ENCODE measurements at places on chromosomes 5 and 9.

DNA sequence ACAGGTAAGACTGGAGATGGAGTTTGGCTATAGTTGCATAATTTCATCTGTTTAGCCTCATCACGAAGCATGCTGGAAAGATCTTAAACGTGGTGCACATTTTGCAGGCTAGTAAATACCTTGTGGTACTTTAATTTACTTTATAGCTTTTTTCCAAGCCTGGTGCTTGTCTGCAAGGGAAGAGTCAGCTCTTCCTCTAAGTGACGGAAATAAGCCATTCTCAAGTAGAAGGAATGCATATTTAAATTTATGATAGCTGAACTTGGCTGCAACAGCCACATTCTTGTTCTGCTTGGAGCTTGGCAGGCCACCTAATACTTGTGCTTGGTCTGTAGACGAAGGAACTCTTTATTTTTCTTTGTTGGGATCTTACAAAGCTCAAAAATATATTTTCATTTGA is 188.0 kb upstream of the PIK3R1 start:
- peak; percentile 87 for DNase-seq

GRCh38 chr9:72955126-72955455 is 2.2 kb upstream of the ALDH1A1 start:
- DNase-seq = no peak

DNA sequence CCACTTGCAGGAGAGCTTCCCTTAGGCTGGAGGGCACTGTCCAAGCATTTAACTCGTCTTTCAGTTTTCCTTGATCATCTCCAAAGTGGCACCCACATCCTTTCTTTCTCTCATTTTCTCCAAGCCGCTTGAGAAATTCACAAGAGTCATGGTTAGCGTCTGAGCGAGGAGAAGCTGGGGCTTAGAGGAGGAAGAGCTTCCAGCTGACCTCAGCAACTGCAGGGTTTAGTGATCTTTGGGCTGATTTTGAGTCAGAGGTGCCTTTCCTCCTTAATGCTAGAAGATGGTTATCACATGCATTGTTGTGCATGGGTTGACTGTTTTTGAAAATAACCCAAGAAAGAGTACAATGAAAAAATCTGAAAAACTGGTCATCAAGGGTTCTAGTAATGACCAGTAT is 134.7 kb downstream of the GADD45G start:
- DNase-seq = no peak

DNA sequence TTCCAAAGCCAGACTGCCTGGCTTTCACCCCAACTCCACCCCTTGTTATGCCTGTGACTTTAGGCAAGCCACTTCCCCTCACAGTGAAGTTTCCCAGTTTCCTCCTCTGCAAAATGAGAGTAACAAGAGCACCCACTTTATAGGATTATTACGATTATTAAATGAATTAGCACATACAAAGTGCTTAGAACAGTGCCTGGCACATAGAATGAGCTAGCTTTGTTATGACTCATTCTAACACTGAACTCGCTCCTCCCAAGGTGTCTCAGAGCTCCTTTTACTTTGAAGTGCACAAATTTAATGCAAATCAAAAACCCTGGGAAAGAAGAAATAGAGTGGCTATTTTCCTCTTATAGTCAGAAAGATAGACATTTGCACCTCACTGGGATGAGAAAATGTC is 34.3 kb downstream of the DNAH5 start:
- DNase-seq = no peak

GRCh38 chr5:96338624-96339415 is 94.2 kb downstream of the PCSK1 start:
- no peak for DNase-seq

GRCh38 chr5:168109441-168109840 is 182.0 kb upstream of the WWC1 start:
- no peak for DNase-seq

GRCh38 chr5:33363537-33363936 is 77.2 kb upstream of the TARS1 start:
- no peak for DNase-seq

DNA sequence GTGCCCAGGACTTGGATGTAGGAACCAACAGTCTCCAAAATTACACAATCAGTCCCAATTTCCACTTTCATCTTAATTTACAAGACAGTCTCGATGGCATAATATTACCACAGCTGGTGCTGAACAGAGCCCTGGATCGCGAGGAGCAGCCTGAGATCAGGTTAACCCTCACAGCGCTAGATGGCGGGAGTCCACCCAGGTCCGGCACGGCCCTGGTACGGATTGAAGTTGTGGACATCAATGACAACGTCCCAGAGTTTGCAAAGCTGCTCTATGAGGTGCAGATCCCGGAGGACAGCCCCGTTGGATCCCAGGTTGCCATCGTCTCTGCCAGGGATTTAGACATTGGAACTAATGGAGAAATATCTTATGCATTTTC is 837 bp downstream of the PCDHB2 start:
- DNase-seq = no peak

GRCh38 chr9:89077519-89077918 is 86.3 kb downstream of the S1PR3 start:
- no peak for DNase-seq

GRCh38 chr5:126363658-126364057 is 59.6 kb upstream of the GRAMD2B start:
- peak; percentile 29 for DNase-seq

- no peak for DNase-seq
Observed at GRCh38 chr5:6886866-6887265, 173.6 kb downstream of the TENT4A start.

- DNase-seq = peak; percentile 96
Observed at GRCh38 chr9:125521462-125522327, 185.3 kb downstream of the MAPKAP1 start.

- DNase-seq = no peak
Observed at GRCh38 chr5:1893754-1894153, 11.0 kb upstream of the IRX4 start.

- no peak for DNase-seq
Observed at GRCh38 chr9:94490465-94490864, 64.4 kb upstream of the PCAT7 start.

All from HFFc6 (cell line).